ENCODE measurements at places on chromosomes 2 and 18.

DNA sequence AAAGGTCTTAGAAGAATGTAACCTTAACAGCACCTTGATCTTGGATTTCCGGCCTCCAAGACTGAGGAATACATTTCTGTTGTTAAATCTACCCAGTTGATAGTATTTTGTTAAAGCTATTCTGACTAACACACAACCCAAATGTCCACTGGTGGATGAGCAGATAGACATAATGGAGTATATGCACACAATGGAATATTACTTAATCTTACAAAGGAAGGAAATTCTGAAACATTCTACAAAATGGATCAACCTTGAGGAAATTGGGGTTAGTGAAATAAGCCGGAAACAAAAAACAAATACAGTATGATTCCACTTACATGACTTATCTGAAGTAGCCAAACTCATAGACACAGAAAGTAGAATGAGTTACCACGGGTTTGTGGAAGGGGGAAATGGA is 168.7 kb downstream of the ZNF804A start:
- DNase-seq = no peak

- no peak for DNase-seq
These were observed 461.1 kb downstream of the TMEM182 start for GRCh38 chr2:103222969-103223368.

DNA sequence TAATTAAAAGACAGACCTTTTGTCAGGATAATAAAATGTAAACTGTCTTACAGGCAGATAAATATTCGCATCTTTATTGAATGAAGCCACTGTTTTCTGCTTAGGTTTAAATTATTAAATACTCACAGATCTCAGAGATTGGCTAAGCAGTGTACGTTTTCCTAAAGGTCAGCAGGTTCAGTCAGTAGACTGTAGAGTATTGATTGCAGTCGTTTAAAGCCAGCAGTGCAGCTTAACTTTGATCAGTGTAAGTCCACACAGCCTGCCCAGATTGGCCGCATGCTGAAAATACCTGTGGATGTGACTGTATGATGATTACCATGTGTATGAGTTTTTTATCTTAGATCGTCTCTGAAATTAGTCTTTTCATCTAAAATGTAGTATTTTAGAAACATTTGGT is 42.3 kb downstream of the ATP9B start:
- DNase-seq = no peak

GRCh38 chr18:73901566-73901965 is 246.1 kb downstream of the FBXO15 start:
- DNase-seq = no peak

- no peak for DNase-seq
These were observed 2.7 kb downstream of the PPP1R1C start for GRCh38 chr2:181988154-181988924.

GRCh38 chr2:231057590-231057989 is 923 bp downstream of the PSMD1 start:
- no peak for DNase-seq

DNA sequence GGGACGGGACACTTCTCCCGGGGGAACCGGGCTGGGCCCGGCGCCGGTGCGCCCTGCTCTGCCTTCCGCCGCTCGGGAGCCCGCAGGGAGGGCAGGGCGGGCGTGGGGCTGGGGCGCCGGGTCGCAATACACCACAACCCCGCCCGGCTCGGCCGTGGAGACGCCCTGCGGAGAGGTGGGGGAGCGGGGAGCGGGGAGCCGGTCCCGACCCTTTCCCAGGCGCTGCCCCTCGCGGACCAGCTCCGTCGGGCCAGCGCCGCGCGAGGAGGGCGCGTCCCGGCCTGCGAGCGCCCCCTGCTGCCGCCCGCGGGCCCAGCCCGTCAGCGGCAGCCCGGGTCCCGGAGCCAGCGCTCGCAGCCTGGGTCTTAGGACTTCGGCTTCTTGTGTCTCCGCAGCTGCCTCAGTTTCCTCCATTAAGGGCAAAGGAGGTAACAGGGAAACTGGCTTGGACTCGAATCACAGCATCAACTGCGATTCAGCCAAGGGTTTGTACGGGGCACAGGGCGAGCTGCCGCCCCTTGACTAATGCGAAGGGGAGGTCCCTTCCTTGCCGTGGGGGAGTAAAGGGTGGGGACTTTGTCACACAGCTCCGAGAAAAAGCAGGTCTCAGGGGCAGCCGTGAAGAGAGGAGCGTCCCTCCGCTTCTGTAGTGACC is 635 bp upstream of the ADRA2B start:
- no peak for DNase-seq

DNA sequence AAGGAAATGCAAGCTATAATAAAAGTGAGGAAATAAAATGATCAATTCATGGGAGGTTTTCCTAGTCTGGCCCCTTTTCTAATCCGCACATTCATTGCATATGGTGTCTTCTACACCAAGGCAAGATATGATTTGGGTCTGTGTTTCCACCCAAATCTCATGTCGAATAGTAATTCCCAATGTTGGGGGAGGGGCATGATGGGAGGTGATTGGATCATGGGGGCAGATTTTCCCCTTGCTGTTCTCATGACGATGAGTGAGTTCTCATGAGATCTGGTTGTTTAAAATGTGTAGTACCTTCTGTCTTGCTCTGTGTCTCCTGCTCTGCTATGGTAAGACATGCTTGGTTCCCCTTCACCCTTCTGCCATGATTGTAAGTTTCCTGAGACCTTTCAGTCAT is 315.4 kb downstream of the CYRIA start:
- no peak for DNase-seq

- DNase-seq = no peak
These were observed 653.8 kb downstream of the BCL11A start for GRCh38 chr2:59899692-59900091.

GRCh38 chr2:9102861-9103662 is 99.6 kb upstream of the MBOAT2 start:
- no peak for DNase-seq

GRCh38 chr18:77077401-77077800 is 55.2 kb downstream of the MBP start:
- DNase-seq = no peak

DNA sequence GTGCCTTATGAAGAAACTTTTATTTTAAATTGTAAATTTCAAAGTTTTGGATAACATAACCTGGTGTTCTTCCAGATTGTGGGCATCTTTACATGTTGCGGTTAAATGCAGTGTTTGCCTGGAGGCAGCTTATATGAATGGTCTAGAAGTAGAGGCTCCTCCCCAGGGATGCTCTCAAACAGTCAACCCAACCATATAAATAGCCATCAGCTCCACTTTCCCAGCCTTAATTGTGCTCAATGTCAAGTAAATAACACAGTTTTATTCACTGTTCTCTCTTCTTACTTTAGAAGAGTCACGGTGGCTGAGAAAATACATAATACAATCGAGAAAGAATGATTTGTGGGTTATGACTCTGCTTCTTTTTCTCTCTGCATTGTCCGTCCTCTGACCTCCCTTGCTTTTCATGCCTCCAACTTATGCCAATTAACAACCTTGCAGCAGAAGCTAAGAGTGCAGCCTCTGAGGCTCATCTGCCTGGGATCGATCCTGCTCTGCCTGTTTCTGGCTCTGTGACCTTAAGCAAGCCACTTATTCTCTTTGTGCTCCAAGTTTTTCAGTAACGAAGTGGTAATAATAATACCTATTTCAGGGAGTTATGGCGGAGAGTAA is 100.3 kb downstream of the DAW1 start:
- no peak for DNase-seq

DNA sequence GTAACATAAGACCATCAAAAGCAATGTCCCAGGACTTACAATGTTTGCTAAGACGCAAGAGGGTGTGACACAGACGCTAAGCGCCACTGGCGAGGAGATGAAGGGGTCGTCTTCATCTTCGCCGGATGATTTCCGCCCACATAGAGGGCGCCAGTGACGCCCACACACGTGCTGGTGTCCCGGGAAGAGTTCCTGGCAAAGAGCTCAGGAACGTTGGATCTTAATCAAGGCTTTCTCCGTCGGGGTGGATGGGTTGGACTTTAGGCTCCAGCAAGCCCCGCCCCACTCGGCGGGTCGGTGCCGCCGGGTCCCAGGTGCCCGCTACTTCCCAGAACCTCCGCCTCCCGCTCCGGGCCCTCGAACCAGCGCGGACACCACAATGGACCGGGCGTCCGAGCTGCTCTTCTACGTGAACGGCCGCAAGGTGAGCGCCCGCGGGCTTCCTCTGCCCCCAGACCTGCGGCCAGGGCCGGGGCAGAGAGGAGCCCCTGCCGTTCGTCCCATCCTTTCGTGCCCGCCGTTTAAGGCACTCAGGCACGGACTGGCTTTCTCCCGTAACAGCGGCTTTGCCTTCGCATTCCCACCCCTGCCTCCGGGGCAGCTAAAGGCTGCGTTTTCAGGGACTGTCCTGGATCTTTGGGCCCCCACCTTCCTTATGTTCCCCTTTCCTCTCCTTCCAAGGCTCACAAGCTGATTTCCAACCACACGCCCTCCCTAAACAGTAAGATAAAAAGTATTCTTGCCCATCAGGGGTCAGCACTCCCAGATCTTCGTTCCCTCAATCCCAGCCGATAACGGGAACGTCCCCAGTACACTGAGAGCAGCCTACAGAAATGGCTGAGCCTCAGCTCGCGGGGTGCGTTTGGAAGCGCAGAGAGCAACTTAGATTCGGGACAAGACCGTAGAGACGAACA is at the start of gene AOX1:
Gene AOX1, plus strand, starts transcription at position 285 of the 914 bp plus-strand sequence. Its CDS starts 95 bp downstream, at position 380.
- no peak for DNase-seq
